ENCODE measurements at places on chromosomes 16 and 17.

GRCh38 chr17:79007504-79008381 lies 1.8 kb downstream of the CANT1 start:
- DNase-seq: no peak

DNA sequence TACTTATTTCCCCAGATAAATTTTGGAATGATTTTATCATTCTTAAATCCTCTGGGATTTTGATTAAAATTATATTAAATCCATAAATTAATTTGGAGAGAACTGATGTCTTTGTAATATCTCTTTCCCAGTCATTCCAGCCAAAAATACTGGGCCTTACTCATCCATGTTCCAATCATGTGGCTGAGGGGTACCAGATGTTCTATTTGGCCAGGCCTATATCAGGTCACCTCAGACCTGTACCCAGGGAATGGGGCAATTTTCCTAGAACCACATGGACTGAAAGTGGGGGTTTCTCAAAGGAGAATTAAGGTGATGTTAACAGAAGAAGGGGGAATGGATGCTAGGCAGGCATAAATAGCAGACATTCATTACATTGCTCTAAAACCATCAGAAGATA lies 7.5 kb downstream of the SNTB2 start:
- no peak for DNase-seq

DNA sequence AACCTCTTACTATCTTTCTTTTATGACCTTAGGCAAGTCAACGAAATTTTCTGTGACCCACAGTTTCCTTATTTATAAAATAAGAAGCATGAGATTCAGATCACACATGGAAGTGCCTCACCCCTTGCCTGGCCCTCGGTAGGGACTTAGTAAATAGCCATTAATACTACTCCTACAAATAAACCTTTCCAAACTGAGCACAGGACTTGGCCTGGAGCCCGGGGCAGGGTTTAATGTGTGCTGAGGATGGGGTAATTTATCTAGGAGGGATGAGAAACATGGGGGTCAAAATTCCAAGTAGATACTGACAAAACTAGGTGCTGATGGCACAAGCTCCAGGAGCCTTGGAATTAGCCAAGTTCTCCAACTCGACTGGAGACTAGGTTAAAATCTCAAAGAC lies 35.0 kb downstream of the PITPNC1 start:
- DNase-seq: no peak

- no peak for DNase-seq
Measured at GRCh38 chr16:86029131-86029741, 130.3 kb downstream of the IRF8 start.

GRCh38 chr17:43324205-43324893 lies 74.4 kb upstream of the ARL4D start:
- no peak for DNase-seq
